ENCODE measurements at places on chromosomes 3 and 15. TPM values are rescaled to one million over a fixed set of nuclear protein-coding genes. Genes with fewer than 3 reads are reported as not detected.

The GPR62 gene
- not detected for total RNA-seq

The GJD2 gene
- total RNA-seq, result not detected

The SERINC4 gene
- 0.19 TPM for total RNA-seq

The DVL3 gene
- 21.9 TPM for total RNA-seq

The SLC9A9 gene
- total RNA-seq, result 4.2 TPM

The LRIG1 gene
- total RNA-seq, result 25.7 TPM

The ESYT3 gene
- 0.28 TPM for total RNA-seq

The CHAC1 gene
- total RNA-seq, result 5.9 TPM

The SLC12A1 gene
- not detected for total RNA-seq

The CPNE9 gene
- not detected for total RNA-seq

The MCF2L2 gene
- 0.28 TPM for total RNA-seq

The CASR gene
- not detected for total RNA-seq

The CHL1 gene
- total RNA-seq, result 0.05 TPM

The AMIGO3 gene
- 0.19 TPM for total RNA-seq

The GPR27 gene
- 0.63 TPM for total RNA-seq

The COL8A1 gene
- total RNA-seq, result 6.8 TPM

The CDCP1 gene
- total RNA-seq, result 37.9 TPM

The SNTN gene
- total RNA-seq, result not detected

The LRRIQ4 gene
- not detected for total RNA-seq

The AEN gene
- total RNA-seq, result 30.0 TPM

The ANKRD63 gene
- total RNA-seq, result not detected

The SPRED1 gene
- 9.6 TPM for total RNA-seq

The COL7A1 gene
- total RNA-seq, result 294 TPM
